HAP-1 (cell line): ENCODE measurements at places on chromosomes 7 and 10.

- no peak for DNase-seq
Measured at GRCh38 chr10:116011929-116012328, 261.1 kb downstream of the GFRA1 start.

DNA sequence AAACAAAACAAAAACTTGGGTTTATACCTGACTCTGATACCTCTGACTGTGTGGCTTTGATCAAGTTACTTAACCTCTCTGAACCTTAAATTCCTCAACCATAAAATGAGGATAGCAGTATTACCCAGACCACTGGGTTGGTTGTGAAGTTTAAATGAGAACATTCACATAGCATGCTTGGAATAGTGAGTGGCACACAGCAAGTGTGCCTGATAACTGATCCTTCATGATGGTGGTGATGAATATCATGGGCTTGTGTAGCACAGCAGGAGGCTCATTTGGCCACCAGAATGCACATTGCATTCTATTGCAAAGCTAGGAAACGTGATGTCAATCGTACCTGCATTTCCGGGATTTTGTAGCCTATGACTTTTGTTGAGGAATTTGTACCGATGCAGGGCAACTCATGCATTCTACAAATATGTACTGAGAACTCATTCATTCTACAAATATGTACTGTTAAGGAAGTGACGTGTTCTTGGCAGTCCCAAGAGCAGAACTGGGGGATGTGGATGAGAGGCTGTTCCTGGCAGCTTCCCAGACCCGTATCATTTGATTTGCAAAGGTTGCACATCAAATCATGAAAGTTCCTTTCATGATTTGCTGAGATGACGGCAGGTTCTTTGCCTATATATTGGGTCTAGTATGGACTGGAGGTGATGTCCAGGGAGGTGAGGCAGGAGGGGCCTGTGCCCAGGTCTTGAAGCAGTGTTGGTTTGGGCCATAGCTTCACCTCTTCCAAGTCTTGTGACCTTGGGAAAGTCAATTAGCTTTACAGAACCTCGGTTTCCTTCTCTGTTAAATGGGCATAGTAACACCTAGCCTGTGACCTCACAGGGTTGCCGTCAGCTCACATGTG, 94.6 kb upstream of the SMNDC1 start:
- DNase-seq, result no peak

GRCh38 chr7:156386097-156386496, 254.5 kb upstream of the RNF32 start:
- DNase-seq, result no peak

DNA sequence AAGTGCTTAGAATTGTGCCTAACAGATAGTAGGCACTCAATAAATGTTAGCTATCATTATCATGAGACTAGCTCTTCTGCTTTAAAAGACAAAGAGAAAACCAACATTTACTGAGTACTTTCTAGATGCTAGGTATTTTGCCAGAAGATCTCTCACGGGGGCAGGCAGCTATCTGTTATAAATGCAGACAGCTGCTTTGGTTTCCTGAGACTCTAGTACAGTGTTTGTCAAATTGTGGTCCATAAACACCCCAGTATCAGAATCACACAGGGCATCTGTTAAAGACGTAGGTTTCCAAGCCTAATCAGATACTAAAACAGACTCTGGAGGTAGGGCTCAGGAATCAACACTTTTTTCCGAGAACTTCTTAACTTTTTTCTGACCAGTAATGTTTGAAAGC, 13.9 kb downstream of the FAM133B start:
- no peak for DNase-seq

DNA sequence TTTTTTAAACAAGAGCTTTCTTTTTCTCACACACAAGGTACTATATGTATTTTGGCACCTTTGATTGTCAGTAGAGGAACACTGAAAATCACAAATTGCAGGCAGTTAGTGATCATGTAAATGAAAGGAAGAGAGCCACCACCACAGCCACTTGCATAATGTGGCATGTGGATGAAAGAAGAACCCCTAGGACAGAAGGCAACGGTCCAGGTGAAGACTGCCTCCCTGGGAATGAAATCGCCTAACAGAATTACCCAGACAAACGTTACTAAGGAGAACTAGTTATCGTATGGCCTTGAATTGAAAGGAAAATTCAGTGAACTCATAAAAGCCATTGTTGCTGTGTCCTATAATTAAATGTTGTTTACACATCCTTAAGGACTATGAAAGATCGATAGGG, 41.2 kb upstream of the PTPRZ1 start:
- no peak for DNase-seq

GRCh38 chr10:66844176-66844942, 81.5 kb upstream of the LRRTM3 start:
- DNase-seq, result no peak

GRCh38 chr7:18558910-18559309, 63.4 kb downstream of the HDAC9 start:
- DNase-seq, result no peak

DNA sequence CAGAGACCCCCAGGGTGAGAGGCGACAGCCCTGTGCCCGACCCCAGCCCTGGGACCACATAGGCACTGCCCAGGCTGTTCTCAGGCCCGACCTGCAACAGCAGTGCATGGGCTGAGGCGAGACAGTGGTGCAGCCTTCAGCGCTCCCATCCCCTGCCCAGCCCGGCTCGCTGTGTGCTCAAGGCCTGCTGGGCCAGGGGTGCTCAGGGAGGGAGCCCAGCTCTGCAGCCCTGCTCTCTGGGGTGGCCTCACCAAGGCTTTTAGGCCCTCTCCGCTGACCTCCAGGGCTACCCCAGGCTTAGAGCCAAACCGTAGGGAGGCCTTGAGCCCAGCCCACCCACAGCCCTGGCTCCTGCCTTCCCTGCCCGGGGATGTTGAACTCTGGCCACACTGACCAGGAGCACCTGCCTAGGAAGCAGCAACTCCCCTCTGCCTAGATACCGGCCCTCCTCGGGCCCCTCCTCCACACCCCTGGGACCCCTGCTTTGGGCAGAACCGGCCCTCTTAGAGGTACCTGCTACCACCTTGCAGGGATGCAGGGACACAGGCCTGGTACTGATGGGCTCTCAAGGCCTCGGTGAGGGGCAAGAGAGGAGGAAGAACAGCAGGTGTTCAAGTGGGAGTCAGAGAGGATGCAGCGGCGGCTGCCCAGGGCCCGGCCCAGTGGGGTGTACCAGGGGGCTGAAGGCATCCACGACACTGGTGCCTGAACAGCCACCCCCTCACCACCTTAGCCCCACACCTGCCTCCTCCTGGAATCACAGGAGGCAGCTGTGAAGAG, 231.5 kb downstream of the ELFN1 start:
- DNase-seq, result no peak

DNA sequence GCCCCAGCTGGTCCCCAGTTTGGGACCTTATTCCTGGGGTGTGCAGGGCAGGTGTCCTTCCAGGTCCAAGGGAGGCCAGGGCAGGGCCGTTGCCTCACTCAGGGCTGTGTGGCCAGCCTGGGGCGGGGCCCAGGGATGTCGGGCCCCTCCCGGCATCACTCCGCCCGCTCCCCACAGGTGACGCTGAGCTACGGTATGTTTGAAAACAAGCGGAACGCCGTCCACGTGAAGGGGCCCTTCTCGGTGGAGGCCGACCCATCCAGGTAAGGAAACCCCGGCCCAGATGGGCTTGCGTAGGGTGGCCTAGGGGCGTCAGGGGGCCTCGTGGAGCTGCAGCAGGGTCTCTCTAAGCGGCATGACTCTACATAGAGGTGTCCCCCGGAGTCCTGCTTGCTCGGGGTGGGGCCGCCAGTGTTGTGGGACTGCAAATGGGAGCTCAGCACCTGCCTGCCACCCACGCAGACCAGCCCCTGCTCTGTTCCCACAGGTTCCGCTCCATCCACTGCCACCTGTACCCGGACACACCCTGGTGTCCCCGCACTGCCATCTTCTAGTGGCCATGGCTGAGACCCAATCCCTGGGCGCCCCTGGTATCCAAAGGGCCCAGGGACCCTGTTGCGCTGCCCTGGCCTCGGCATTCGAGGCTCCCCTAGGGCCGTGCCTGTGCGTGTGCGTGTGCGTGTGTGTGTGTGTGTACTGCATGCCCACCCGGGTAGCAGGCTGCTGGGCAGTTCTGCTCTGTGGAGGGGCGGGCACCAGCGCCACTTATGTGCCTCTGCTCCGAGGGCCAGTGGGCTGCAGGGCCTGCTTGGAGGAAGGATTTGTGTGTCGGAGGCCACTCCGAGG, 7.3 kb downstream of the LFNG start:
- no peak for DNase-seq

DNA sequence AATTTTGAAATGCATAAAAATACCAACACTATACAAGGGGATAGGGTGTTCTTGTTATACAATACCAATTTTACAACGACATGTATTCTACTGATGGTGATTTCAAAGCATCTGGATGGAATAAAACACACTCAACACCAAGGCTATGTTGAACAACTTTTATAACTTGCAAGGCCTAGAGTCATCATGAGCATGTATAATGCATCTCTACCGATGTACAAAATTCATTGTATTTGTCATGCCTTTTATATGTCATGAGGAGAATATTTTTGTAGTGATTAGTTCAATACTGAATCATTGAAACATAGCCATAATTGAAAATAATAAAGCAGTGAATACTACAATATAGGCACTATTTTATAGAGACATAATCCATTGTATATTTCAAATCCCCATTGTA, 160.2 kb downstream of the ETV1 start:
- no peak for DNase-seq
